ENCODE measurements at places on chromosomes 1 and 21.

DNA sequence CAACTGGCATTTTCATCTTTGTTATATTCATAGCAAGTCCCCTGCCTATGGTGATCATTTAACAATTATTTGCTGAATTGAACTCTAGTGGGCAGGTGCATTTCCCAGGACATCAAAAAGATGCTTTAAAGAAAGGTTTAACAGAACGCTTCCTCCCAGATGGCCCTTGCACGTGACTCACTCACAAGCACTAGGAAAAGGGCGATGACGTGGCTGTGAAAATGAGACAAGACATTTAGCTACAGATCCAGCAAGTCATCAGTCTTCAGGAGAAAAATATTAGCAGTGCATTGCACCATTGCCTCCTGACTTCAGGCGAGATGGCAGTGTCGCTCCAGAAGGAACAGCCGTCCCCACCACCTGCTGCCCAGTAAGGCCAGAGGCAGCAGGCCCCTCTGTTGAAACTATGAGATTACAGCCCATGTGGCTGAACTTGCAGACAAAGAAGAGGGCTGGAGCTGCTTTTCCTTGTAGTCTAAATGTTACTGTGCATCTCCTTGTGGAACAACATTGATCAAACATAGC lies 37.2 kb downstream of the DSCAM start:
- no peaks in the 10 kb centered on the region for H3K4me1 ChIP-seq
- no peaks in the 10 kb centered on the region for H3K27me3 ChIP-seq
- no peak overlapping the region for H3K27ac ChIP-seq
- no peak overlapping the region for H3K4me3 ChIP-seq

- no peaks in the 10 kb centered on the region for H3K36me3 ChIP-seq
- DNase-seq: no peak
- H3K27me3 ChIP-seq: no peaks in the 10 kb centered on the region
- no peak overlapping the region for H3K27ac ChIP-seq
- no peak overlapping the region for H3K4me3 ChIP-seq
These were observed 75.3 kb downstream of the C1orf21 start for GRCh38 chr1:184462155-184462554.

- peaks cover 8% of the 10 kb centered on the region for H3K4me1 ChIP-seq
- H3K4me3 ChIP-seq: no peak overlapping the region
- no peaks in the 10 kb centered on the region for H3K27me3 ChIP-seq
- H3K27ac ChIP-seq: no peak overlapping the region
- H3K36me3 ChIP-seq: peaks cover 3% of the 10 kb centered on the region
These were observed 28.4 kb upstream of the CEP350 start for GRCh38 chr1:179925922-179926849.

DNA sequence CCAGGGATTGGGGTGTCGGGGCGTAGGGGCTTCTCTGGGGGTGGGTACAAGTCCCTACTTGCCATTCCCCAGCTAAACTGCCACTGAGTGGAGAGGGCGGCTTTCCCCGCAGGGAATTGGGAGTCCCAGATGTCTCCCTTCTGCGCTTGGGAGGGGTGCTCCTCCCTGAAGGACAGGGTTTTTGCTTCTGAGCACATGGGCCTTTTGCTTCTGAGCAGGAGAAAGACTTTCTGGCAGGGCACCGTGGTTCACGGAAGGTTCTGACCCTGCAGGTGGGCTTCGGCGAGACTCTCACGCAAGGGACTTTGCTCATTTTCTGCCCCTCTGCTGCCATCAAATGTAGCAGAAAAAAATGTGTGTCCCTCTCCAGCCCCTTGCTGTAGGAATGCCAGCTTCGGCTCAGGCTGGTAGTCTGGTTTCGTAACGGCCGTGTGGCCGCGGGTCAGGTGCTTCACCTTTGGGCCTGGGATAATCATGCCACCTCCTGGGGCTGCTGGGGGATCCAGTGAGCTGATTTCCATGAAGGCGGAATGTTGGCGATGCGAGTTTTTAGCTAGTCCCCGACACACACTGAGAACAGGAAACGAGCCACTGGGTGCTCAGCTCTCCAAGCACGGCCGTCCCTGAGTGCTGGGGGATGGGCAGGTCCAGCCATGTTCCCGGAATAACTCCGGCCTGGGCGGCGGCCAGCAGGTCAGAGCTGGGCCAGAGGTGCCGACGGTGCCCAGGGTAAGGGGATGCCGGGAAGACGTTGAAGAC lies 364.0 kb downstream of the CAMTA1 start:
- H3K27ac ChIP-seq: no peak overlapping the region
- no peaks in the 10 kb centered on the region for H3K27me3 ChIP-seq
- DNase-seq: no peak
- peaks cover 4% of the 10 kb centered on the region for H3K4me1 ChIP-seq
